Amniotic stem cell (primary cell): ENCODE measurements at places on chromosomes 4 and X.
A peak's percentile ranks its signal among the peaks of the same experiment; 100 is the strongest.

GRCh38 chrX:65578346-65578745 is 43.8 kb upstream of the LAS1L start:
- DNase-seq, result no peak

GRCh38 chr4:1899149-1900086 is 28.2 kb downstream of the NSD2 start:
- DNase-seq, result peak; percentile 62

- no peak for DNase-seq
These were observed 64.6 kb downstream of the ANAPC4 start for GRCh38 chr4:25441519-25442117.

- no peak for DNase-seq
These were observed 9.8 kb upstream of the CCNG2 start for GRCh38 chr4:77147079-77147782.

- DNase-seq, result no peak
These were observed 26.1 kb upstream of the VMA21 start for GRCh38 chrX:151370906-151371305.

- DNase-seq, result no peak
These were observed 51.7 kb upstream of the AP1S2 start for GRCh38 chrX:15906041-15906943.

DNA sequence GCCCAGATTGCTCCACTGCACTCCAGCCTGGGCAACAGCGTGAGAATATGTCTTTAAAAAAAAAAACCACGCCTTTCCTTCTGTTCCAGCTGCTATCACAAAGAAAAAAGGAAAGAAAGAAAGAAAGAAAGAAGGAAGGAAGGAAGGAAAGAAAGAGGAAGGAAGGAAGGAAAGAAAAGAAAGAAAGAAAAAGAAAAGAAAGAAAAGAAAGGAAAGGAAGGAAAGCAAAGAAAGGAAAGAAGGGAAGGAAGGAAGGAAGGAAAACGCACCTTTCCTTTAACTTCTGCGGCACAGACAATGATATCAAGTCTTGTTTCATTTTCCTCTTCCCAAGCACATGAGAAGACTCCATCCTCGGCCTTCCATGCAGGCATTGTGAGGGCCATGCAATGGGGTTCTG is 107.4 kb upstream of the NOCT start:
- DNase-seq, result no peak

DNA sequence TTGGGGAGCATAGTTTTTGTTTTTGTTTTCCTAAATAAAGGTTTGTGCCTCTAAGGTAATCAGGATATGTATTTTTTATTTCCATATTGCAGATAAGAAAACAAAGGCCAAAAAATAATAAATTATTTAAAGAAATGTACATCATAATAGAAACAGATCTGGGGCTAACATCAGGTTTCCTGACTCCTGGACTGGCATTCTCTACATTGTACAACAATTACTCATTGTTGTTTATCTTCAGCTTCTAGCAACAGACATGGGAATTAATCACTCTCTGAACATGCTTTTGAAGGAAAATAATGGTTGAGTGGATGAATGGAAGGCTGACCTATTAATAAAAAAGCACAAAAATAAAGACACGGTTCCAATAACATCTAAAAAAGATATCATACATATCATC is 146.2 kb downstream of the KCNIP4 start:
- DNase-seq, result no peak

GRCh38 chr4:140742838-140743193 is 13.4 kb downstream of the TBC1D9 start:
- DNase-seq, result no peak

GRCh38 chrX:10356979-10357378 is 200.2 kb downstream of the CLCN4 start:
- DNase-seq, result no peak

DNA sequence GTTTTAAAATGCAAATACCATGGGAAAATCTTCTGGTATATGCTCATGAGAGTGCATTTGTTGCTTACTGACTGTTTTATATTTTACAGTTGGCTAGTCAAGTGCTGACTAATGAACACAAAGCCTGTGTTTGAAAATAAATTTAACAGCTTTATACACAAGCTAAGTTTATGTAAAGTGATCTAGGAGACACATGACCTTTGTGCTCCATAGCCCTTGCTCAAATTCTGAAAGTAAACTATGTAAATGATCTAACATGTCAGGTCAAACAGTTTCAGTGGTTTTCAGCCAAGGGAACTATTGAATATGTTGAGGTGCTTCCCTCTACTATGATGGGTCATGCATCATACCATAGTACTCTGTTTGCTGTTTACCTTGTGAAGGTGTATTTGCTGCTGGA is 36.7 kb downstream of the DIAPH2 start:
- DNase-seq, result no peak

GRCh38 chrX:12966151-12966550 is 8.8 kb upstream of the TMSB4X start:
- no peak for DNase-seq

- no peak for DNase-seq
These were observed 10.9 kb downstream of the GPAT3 start for GRCh38 chr4:83546786-83547185.

DNA sequence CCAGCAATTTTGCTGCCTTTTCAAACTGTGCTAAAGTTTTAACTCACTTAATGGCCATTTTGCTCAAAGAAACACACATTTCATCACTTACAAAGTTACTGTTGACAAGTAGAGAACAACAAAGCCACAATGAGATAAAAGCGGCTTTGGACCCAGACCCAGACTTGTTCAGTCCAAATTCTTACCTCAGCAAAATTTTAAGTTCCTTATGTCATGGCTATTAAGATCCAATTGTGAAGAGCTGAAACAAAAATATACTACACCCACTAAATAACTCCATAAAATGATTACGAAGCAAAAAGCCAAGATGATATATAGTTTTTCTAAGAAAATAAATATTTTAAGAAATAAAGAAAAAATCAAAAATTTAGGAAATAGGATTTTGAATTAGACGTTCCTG is 137.0 kb upstream of the INPP4B start:
- DNase-seq, result no peak

- no peak for DNase-seq
These were observed 45.7 kb downstream of the PRPS1 start for GRCh38 chrX:107673933-107674479.

- no peak for DNase-seq
These were observed 34.8 kb upstream of the MAP9 start for GRCh38 chr4:155411546-155411945.

- no peak for DNase-seq
These were observed 89.5 kb downstream of the BMP3 start for GRCh38 chr4:81120055-81120454.

DNA sequence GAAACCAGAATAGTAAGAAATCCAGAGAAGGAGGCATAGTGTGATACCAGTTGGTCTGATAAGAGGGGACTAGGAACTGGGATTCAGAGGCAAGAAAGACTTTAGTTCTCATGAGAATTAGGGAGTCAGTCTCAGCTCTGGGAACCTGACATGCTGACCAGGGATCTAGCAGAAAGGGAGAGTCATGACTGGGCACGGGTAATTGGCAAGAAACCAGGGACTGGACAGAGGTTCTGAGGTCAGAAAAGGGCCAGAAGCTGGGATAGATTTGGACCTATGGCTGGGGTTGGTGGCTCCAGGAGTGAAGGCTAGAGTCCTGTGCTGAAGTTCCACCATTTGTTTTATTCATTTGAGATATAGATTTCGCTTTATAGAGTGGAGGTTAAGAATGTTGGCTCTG is 110.2 kb upstream of the C1GALT1C1 start:
- DNase-seq, result no peak

- no peak for DNase-seq
These were observed 107.3 kb downstream of the ADRA2C start for GRCh38 chr4:3873408-3874027.

GRCh38 chr4:23932901-23933308 is 43.1 kb upstream of the PPARGC1A start:
- no peak for DNase-seq

- no peak for DNase-seq
These were observed 253.7 kb upstream of the DDX53 start for GRCh38 chrX:22746081-22746480.

GRCh38 chrX:7444967-7445366 is 297.0 kb upstream of the PUDP start:
- DNase-seq, result no peak

DNA sequence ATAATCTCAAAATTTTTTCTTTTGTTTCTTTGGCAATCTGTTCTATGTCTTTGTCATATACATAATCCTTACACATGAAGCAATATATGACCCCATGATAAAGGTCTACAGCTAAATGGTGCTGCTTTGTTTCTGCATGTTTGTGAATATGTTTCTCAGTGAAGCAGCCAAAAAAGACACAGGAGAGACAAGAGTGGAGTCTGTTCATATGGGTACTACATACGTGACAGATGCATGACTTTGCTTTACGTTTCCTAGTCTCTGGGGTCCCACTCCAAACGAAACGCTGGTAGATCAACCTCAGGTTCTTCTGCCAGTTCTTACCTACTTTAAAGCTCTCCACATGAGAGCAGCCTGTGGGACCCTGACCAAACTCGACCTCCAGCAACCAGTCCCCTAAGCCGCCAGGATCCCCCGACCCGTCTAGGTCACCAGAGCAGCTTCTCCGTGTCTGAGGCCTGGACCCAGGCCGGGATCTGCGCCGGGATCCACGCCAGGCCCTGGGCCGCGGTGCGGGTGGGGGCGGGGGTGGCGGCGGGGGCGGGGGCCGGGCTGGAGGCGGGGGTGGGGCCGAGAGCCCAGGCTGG is 1.5 kb downstream of the USP51 start:
- DNase-seq, result no peak

DNA sequence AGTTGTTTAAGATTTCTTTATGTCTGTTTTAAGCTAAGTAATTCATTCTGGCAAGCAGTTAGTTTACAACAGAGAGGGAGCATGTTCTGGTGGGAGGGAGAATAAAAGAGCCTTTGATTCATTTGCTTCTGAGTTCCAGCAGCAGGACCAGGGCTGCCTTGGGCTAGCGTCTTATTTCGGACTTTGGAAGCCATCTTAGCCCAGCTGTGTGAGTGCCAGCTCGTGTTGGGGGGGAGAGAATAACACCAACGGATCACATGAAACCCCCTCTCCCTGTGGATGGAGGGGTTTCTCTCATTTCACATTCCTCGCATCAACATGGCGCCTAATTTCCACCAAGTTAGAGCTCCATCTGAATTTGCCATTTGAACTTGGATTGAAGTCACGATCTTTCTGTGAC is 7.4 kb downstream of the GAB1 start:
- no peak for DNase-seq

GRCh38 chr4:101037938-101038413 is 309.4 kb downstream of the PPP3CA start:
- no peak for DNase-seq

DNA sequence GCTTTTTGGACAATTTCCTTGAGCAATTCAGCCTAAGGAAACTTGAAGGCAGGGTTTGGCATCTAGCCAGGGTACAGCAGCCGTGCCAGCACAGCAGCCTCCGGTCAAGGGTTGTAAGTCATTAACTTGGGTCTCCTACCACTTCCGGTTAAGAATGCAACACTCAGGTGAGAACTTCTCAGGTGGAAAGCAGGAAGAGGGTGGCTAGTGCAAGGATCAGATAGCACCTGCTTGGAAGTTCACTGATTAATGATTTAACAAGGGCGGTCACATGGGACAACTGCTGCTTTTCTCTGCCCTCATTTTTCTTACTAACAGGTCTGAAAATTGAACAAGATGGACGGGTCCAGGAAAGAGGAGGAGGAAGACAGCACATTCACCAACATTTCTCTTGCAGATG is 30.1 kb upstream of the SCOC start:
- no peak for DNase-seq

DNA sequence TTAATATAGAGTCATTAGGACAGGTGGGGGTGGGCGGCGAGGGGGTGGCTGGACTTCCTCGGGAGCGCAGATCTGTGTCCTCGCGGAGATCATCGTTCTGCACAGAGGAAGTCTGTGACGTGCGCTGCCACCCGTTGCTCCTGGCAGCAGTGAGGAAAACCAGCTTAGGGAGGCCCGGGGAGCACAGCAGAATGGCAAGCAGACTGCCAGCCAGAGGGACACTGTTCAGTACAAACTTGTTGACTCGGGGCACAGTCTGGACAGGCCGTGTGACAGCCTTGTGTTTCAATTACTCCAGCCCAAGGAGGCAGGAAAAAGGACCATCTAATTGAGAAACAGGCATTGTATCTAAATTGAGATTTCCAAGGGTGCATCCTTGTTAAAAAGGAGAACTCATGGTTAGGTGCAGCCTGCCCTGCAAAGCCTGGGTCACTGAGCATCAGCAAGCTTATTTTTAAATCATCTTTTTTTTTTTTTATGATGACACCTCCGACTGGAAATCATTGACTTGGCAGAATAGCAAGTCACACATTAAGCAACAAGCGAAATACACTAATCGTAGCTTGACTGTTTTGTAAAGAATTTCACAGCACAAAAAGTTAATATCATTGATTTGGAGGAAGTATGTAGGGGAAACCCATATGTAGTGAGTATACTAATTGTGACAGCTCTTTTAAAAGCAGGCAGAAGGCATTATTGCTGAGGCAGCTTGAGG is 512.0 kb upstream of the FAT1 start:
- no peak for DNase-seq

DNA sequence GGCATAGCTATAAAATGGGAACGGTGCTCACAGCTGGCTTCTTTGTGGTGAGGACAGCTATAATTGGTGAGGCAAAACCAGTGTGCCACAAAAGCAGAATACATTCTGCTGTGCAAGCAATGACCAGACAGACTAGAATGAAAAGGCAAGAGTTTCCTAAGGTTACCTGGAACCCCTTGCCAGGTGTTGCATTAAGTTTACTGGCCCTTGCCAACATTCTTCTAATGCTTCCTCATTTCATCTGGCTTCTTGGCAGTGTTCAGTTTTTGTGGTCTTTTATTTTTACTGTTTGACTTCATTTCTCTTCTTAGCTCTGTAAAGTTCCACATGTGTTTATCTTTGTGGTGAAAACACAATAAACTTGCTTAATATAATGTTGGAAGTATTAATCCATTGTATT is 131.4 kb downstream of the PTTG2 start:
- no peak for DNase-seq

- no peak for DNase-seq
These were observed 60.4 kb downstream of the SUPT20HL2 start for GRCh38 chrX:24253469-24253868.

DNA sequence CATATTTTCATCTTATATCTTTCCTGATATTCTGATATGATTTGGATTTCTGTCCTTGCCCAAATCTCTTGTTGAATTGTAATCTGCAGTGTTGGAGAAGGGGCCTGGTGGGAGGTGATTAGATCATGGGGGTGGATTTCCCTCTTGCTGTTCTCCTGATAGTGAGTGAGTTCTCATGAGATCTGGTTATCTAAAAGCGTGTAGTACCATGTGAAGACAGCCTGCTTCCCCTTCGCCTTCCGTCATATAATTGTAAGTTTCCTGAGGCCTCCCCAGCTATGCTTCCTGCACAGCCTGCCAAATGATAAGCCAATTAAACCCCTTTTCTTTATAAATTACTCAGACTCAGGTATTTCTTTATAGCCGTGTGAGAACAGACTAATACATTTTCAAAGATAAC is 77.2 kb downstream of the ANKRD50 start:
- DNase-seq, result no peak

DNA sequence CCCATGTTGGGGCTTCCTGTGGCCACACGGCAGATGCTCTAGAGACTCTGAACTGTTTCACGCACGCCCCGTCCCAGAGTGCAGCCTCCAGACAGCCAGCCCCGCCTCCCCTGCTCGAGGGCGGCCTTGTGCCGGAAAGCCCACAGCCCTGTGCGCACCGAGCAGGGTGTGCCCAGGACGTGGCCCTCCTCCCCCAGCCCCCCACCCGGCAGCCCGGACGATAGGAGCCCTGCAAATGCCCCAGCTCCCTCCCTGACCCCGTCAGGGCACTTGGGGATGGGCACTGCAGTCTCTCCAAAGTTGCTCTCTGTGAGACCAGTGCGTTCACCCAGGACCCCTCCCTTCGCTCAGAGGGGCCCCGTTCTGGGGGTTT is 37.3 kb downstream of the ADRA2C start:
- DNase-seq, result no peak
